ENCODE measurements at places on chromosomes 4 and X. TPM values are rescaled to one million over a fixed set of nuclear protein-coding genes. Genes with fewer than 3 reads are reported as not detected.

DNA sequence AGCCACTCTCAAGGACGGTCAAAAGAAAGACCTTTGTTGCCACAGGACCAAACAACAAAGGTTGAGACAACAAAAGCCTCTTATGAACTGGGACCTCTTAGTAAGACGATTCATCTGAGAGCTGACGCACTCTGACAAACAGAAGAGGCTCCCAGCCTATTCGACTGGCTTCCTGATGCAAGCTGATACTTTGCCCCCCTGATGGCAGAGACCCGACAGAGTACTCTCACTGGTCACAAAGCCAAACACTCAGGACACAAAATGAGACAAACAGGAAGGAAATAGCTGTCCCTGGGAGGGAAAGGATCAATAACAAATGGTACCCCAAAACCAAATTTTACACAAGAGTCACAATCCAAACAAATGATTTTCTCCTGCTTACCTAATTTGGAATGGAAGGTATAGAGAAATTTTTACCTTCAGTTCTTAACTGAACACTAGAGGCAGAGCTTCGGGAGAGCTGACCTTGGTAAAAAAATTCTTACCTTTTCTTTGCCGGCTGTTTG lies 75.2 kb upstream of the PLAC8 start:
- no peak overlapping the region for H3K27ac ChIP-seq
- no peak overlapping the region for H3K4me3 ChIP-seq
- H3K36me3 ChIP-seq = no peaks in the 10 kb centered on the region
- H3K27me3 ChIP-seq = no peaks in the 10 kb centered on the region
- DNase-seq = no peak

- H3K27ac ChIP-seq = no peak overlapping the region
- no peak for DNase-seq
- no peaks in the 10 kb centered on the region for H3K27me3 ChIP-seq
These were observed 28.1 kb downstream of the ZFP42 start for GRCh38 chr4:188023682-188024081.

GRCh38 chr4:109266236-109266635 lies 36.2 kb downstream of the COL25A1 start:
- no peak overlapping the region for H3K27ac ChIP-seq
- H3K27me3 ChIP-seq = no peaks in the 10 kb centered on the region
- DNase-seq = no peak

DNA sequence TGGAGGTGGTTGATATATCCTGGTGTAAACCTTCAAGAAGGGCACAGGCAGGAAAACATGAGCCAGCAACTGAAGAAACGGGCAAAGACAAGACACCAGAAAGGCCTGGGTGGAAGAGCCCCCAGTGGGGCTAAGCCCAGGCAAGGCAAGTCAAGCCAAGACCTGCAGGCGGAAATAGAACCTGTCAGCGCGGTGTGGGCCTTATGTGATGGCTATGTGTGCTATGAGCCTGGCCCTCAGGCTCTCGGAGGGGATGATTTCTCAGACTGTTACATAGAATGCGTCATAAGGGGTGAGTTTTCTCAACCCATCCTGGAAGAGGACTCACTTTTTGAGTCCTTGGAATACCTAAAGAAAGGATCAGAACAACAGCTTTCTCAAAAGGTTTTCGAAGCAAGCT lies 7.2 kb downstream of the ZFP42 start:
- no peaks in the 10 kb centered on the region for H3K4me1 ChIP-seq
- no peak for DNase-seq
- H3K4me3 ChIP-seq = no peak overlapping the region
- H3K36me3 ChIP-seq = no peaks in the 10 kb centered on the region
- no peaks in the 10 kb centered on the region for H3K27me3 ChIP-seq

DNA sequence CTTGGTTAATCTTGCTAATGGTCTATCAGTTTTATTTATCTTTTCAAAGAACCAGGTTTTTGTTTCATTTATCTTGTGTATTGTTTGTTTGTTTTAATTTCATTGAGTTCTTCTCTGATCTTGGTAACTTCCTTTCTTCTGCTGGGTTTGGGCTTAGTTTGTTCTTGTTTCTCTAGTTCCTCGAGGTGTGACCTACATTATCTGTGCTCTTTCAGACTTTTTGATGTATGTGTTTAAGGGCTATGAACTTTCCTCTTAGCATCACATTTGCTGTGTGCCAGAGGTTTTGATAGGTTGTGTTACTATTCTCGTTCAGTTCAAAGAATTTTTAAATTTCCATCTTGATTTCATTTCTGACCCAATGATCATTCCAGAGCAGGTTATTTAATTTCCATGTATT lies 365.4 kb upstream of the GATB start:
- no peak overlapping the region for H3K27ac ChIP-seq
- no peak overlapping the region for H3K4me3 ChIP-seq
- H3K36me3 ChIP-seq = no peaks in the 10 kb centered on the region

DNA sequence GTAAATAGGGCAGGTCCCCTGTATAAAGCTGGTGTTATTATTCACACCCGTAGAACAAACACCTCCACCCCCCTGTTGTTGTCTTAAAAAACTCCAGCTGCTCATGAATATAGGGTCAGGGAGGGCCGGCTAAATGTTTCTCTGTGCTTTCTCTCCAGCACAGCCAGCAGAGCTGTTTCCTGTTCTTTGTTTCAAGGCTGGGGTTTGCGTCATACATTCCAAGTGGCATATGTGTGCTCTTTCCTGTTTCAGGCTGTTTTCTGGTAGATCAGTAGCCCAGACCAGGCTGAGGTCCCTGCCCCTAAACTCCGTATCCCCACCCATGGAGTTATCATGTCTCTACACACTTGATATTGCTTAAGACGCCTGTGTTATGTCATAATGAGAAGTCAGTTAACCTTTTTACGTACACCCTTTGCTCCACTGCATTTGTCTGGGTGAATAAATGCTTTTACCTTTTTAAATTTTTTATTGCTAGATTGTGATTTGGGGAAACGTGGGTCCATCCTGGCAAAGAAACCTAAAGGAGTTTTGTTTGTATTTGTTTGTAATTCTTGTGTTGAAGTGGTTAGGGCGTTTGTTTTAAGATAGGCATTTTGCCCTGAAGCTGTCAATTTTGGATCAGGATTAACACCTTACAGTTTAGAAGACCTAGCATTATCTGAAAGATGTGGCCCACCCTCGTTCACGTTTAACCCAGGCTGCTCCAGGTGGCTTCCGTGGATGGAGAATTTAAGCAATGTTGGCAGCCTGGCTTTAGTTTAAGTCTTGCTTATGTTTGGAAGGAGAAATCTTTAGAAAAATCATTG lies 3.3 kb downstream of the KLF3 start:
- no peak for DNase-seq
- H3K36me3 ChIP-seq = no peaks in the 10 kb centered on the region
- peak overlapping the region; percentile 83 for H3K4me3 ChIP-seq
- peak overlapping the region; percentile 95 for H3K27ac ChIP-seq
- H3K27me3 ChIP-seq = no peaks in the 10 kb centered on the region
- peaks cover 2% of the 10 kb centered on the region for H3K4me1 ChIP-seq

- H3K4me3 ChIP-seq = peak overlapping the region; percentile 64
- no peaks in the 10 kb centered on the region for H3K4me1 ChIP-seq
- H3K27ac ChIP-seq = peak overlapping the region; percentile 85
- peaks cover 26% of the 10 kb centered on the region for H3K27me3 ChIP-seq
These were observed 720 bp upstream of the STK26 start for GRCh38 chrX:132022198-132022966.

GRCh38 chrX:23732704-23733103 lies 10.4 kb downstream of the ACOT9 start:
- H3K36me3 ChIP-seq = no peaks in the 10 kb centered on the region
- H3K27me3 ChIP-seq = peaks cover 6% of the 10 kb centered on the region
- no peak overlapping the region for H3K27ac ChIP-seq
- H3K4me1 ChIP-seq = no peaks in the 10 kb centered on the region
- H3K4me3 ChIP-seq = no peak overlapping the region

- no peaks in the 10 kb centered on the region for H3K36me3 ChIP-seq
- no peak for DNase-seq
- no peaks in the 10 kb centered on the region for H3K27me3 ChIP-seq
These were observed 195.9 kb downstream of the OR13H1 start for GRCh38 chrX:131739823-131740222.

DNA sequence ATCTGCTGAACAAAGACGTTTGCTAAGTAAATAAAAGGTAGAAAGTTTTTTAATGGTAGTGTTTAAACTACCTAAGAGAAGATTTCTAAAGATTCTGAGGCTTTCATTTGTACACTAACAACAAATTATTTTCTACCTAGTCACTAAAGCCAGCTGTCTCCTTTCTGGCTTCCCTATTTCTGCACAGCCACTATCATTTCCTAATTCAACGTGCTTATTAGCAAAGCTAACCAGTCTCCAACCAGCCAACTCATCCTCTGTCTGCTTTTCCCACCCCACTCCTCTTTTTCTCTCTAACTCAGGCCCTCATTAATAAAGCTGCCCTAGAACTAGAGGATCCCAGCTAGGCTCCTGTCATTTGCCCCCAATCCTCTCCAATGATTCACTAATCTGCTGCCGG lies 118.2 kb downstream of the ZNF827 start:
- H3K36me3 ChIP-seq = peaks cover 4% of the 10 kb centered on the region
- DNase-seq = no peak
- no peak overlapping the region for H3K27ac ChIP-seq
- H3K4me3 ChIP-seq = no peak overlapping the region
- H3K4me1 ChIP-seq = no peaks in the 10 kb centered on the region
- no peaks in the 10 kb centered on the region for H3K27me3 ChIP-seq

- H3K27me3 ChIP-seq = no peaks in the 10 kb centered on the region
- no peaks in the 10 kb centered on the region for H3K4me1 ChIP-seq
- H3K36me3 ChIP-seq = no peaks in the 10 kb centered on the region
- H3K4me3 ChIP-seq = no peak overlapping the region
These were observed 38.2 kb downstream of the EDNRA start for GRCh38 chr4:147518846-147519767.

- H3K27ac ChIP-seq = no peak overlapping the region
- H3K36me3 ChIP-seq = no peaks in the 10 kb centered on the region
- no peak for DNase-seq
- H3K4me3 ChIP-seq = no peak overlapping the region
These were observed 6.6 kb upstream of the FGFRL1 start for GRCh38 chr4:1004557-1005485.

DNA sequence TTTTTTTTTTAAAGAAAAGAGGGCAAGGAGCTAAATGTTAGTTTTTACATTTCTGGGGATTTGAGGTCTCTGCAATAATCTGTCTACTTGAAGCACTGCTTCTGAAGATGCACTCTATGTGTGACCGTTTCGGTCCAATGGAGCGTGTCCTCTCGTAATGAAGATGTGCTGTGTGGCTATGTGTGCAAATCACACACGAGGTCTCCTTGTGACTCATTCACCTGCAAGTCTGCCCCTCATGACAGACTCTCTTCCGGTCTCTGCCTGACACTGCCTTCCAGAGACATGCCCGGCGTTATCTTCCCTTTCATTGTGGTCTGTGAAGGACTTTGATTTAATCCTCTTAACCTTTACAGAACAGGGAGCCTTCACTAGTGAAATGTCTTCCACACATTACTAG lies 84.3 kb downstream of the TRAM1L1 start:
- H3K27me3 ChIP-seq = no peaks in the 10 kb centered on the region
- H3K36me3 ChIP-seq = no peaks in the 10 kb centered on the region
- no peak overlapping the region for H3K27ac ChIP-seq

- DNase-seq = no peak
- no peaks in the 10 kb centered on the region for H3K4me1 ChIP-seq
- H3K27ac ChIP-seq = no peak overlapping the region
- H3K27me3 ChIP-seq = no peaks in the 10 kb centered on the region
These were observed 68.9 kb downstream of the RAB28 start for GRCh38 chr4:13415068-13415785.

DNA sequence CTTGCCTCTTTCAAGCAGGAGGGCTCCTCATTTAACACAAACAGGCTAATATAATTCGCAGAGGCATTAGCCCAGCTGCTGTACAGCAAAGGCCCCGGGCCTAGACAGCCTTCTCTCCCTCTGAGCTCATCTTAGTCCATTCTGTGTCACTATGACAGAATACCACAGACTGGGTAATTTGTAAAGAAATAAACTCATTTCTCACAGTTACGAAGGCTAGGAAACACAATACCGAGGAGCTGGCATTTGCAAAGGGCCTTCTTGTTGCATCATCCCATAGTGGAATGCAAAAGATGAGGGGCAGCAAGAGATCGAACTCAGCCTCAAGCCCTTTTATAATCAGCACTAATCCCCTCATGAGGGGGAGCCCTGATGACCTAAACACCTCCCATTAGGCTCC lies 48.5 kb downstream of the TSPAN5 start:
- DNase-seq = no peak
- no peaks in the 10 kb centered on the region for H3K27me3 ChIP-seq
- no peak overlapping the region for H3K4me3 ChIP-seq
- H3K27ac ChIP-seq = no peak overlapping the region

DNA sequence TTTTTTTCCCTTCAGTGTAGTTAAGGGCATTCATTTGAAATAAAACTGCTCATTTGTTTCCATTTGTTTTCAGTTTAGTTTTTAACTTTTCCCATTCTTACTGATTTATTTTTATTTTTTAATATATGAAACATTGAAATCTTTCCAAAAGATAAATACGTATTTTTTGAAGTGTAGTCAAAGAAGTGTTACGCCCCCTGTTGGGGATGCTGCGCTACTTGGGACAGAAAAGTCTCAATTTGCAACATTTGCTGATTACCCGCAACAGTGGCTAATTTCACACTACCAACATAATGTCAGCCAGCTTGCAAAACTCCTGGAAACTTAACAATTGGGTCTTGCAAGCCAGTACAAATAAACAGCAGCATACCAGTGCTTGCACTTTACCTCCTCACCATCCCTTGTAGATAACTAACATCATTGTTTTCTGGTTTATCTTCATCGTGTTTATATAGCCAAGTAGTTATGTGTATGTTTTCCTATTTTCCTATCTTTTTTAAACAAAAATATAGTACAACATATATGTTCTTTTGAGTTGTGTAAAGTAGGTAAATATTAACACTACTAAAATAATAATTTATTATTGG lies 158.6 kb downstream of the STPG2 start:
- no peak overlapping the region for H3K4me3 ChIP-seq
- no peaks in the 10 kb centered on the region for H3K27me3 ChIP-seq

- H3K4me1 ChIP-seq = no peaks in the 10 kb centered on the region
- no peaks in the 10 kb centered on the region for H3K36me3 ChIP-seq
- no peak for DNase-seq
- H3K4me3 ChIP-seq = no peak overlapping the region
- H3K27me3 ChIP-seq = peaks cover 87% of the 10 kb centered on the region
These were observed 6.9 kb upstream of the ARX start for GRCh38 chrX:25022499-25023325.

DNA sequence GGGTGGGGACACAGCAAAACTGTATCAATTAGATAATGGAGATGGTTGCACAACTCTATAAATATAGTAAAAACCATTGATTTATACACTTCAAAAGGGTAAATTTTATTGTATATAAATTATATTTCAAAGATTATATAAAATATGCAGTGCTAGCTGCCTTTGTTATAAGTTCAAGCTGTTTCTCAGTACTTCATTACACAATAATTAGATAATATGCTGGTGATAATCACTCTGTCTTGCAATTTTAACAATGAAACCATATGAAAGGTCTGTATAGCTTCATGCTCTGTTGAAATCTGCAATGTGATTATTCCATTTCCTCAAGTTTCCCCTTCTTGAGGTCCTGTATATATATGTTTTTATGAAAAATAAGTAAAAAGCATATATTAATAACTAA lies 73.4 kb upstream of the PLS3 start:
- H3K4me3 ChIP-seq = no peak overlapping the region
- no peaks in the 10 kb centered on the region for H3K36me3 ChIP-seq
- no peaks in the 10 kb centered on the region for H3K4me1 ChIP-seq
- H3K27me3 ChIP-seq = no peaks in the 10 kb centered on the region
- DNase-seq = no peak

SPANXN3 gene
- total RNA-seq = not detected

IQSEC2 gene
- total RNA-seq = 18.3 TPM

CSAG2 gene
- not detected for total RNA-seq

DUX4 gene
- total RNA-seq = not detected

PRSS12 gene
- 3.6 TPM for total RNA-seq

SHROOM2 gene
- 4.5 TPM for total RNA-seq

Data from breast epithelium (tissue), 4 donors.